ENCODE measurements at places on chromosomes 1 and 21.

DNA sequence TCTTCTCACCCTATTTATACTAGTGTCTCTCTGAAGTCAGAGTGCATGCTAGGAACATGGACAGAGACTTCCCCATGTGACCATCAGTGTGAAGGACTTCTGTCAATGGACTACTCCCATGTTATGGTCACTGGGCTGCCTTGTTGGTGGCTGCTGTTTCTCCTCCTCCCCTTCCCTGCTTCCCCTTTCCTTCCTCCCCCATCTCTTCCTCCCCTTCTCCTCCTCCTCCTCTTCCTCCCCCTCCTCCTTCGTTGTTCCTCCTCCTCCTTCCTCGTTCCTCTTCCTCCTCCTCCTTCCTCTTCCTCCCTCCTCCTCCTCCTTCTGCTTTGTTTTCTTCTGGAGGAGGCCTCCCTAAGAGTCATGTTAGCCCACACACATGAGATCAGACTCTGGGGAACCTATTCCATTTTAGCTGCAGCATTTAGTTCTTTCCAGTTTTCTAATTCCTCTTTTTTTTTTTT, 35.8 kb downstream of the IER5 start:
- DNase-seq = peak; percentile 81

- DNase-seq = peak; percentile 50
Measured at GRCh38 chr1:241531195-241532161, 700 bp upstream of the KMO start.

- DNase-seq = no peak
Measured at GRCh38 chr1:116335850-116336624, 37.0 kb upstream of the ATP1A1 start.

- DNase-seq = peak; percentile 96
Measured at GRCh38 chr1:205121660-205122488, at the start of gene RBBP5. Gene RBBP5 (minus strand): TSS chr1:205121978. CDS start chr1:205121873, 105 bp downstream.

GRCh38 chr1:28893403-28894102, 20.8 kb upstream of the EPB41 start:
- peak; percentile 9 for DNase-seq

- DNase-seq = no peak
Measured at GRCh38 chr21:33511639-33512038, 20.1 kb upstream of the DNAJC28 start.

DNA sequence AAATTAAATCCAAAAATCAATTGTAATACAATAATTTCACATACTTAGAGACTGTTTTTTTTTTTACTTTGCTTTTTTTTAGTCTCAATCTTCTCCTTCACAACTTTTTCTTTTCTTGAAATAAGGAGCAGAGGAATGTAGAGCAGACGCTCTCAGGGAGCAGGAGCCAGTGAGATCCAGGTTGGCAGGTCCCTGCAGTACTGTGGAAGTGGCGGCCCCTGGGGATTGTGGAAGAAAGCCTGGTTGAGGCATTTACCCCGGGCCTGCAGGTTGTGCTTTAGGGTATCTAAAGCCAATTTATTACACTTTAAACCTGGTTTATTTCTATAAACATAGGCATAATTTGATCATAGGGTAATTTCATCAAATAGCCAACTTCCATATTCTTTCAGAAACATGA, 748 bp upstream of the OR2AJ1 start:
- no peak for DNase-seq

DNA sequence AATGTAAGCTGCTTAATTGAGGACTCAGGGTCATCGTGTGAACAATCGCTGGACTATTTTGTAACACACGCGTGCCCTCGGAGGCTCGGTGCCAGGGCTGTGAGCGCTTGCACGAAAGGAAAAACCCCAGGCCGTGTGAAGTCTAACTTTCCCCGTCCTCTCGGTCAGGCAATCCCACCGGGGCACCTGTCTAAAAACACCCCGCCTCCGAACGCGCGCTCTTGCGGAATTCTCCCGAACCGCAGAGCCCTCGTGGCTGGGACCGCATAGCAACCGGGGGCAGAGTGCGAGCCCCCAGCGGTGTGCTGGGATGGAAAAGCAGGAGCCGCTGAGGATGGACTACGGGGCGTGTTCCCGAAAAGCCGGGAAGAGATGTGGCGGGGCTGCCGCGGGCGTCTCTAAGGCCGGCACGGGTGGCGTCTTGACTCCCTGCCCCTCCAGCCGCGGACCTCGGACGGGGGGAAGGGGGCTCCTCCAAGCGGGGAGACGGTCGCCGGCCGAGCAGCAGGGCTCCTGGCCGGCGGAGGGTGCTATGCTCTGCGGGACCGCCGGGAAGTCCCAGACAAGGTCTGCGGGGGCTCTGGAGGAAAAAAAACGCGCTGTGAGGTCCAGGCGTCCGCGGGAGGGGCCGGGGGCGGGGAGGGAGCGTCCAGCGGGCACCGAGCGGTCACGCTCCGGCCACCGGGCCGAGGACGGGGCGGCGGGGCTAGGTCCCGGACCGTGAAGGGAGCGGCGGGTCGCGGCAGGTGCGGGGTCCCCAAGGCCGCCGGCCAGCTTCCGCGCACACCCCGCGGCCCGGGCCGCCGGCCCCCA, 936 bp downstream of the ZBTB21 start:
- peak; percentile 77 for DNase-seq

DNA sequence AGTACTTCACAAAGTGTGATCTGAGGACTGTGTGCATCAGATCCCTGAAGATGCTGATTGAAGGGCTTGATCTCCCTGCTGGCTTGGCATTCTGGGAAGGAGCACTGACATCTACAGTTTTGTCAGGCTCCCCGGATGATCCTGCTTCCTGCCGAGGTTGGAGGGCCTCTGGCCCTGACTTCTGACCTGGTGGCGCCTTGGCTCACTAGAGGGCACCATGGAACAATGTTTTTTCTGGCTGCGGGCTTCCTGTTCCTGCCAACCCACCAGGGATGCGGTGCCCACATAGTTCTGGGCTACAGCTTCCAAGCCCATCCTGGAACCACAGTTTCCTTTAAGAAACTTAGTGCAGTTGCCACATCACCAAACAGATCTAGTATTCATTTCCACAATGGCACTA, 38.8 kb upstream of the RASAL2 start:
- DNase-seq = peak; percentile 89

GRCh38 chr1:202664083-202664482, 46.2 kb downstream of the SYT2 start:
- DNase-seq = no peak

- DNase-seq = no peak
Measured at GRCh38 chr1:50934838-50935237, 25.2 kb downstream of the FAF1 start.

GRCh38 chr21:31161157-31161556, 122.9 kb upstream of the KRTAP19-8 start:
- DNase-seq = no peak

- DNase-seq = no peak
Measured at GRCh38 chr1:92754000-92754718, 30.7 kb downstream of the EVI5 start.

DNA sequence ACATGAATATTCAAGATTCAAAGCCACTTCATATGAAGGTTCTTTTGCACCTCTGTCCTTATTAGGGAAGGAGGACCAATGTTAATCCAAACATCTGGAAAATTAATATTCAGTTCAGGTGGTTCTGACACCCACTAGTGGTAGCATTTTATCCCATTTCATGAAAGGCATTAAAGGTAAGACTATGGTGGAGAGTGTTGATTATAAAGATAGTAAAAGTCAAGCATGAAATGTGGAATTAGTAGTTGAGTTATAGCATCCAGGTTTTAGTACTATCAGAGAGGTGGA, 17.5 kb upstream of the YTHDF2 start:
- no peak for DNase-seq

- no peak for DNase-seq
Measured at GRCh38 chr1:91173346-91173890, 151.6 kb upstream of the ZNF644 start.

DNA sequence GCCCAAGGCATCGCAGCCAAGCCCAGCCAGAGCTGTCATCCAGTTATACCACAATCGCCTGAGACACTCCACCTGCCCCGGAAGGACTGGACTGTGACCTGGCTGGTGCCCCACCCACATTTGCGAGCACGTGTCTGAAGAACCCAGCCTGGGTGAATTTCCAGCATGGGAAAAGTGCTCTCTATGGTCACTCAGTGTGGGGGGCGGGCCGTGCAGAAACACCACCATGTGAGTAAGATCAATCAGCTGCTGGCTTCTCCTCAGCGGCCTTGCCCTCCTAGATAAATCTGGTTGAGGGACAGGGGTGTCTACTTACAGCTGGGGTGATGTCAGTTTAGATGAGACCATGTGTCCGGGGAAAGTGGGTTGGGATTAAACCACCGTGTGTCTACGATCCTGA, 44.8 kb downstream of the URB1 start:
- DNase-seq = no peak

DNA sequence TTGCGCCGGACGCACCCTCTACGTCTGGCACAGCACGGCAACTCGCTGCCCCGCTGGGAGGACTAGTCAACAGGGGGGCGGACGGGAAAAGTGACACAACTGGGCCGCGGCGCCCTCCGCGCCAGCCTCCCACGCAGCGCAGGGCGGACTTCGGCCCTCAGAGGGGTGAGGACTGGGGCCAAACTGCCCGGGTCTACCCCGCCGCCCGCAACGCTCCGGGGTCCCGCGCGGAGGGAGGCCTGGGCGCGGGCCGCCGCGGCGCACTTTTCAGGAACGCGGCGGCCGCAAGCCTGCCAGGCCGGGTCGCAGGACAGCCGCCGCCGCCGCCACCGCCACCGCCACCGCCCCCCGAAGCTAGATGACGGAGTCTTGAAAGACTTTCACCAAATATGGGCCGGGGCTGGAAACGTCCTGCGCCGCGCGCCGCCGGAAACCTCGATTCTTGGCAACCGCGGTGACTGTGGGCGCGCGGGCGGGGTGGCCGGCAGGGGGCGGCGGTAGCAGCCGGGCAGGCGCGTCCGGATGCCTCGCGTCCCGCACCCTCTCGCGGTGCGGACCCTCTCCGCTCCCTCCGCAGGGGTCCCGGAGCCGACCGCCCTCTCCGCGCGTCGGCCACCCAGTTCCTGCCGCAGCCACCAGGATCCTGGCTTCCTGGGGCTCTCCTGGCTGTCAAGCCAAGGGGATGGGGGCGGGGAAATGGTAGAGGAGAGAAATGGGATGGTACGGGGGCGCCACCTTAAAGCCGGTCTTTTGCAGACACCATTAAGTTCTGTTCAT, 3.7 kb upstream of the CCN1 start:
- DNase-seq = peak; percentile 52

- DNase-seq = no peak
Measured at GRCh38 chr1:192763243-192763642, 45.6 kb upstream of the RGS2 start.

- no peak for DNase-seq
Measured at GRCh38 chr1:208040821-208041297, 129.9 kb upstream of the CD34 start.

GRCh38 chr1:44848456-44849181, 5.6 kb upstream of the PTCH2 start:
- no peak for DNase-seq

DNA sequence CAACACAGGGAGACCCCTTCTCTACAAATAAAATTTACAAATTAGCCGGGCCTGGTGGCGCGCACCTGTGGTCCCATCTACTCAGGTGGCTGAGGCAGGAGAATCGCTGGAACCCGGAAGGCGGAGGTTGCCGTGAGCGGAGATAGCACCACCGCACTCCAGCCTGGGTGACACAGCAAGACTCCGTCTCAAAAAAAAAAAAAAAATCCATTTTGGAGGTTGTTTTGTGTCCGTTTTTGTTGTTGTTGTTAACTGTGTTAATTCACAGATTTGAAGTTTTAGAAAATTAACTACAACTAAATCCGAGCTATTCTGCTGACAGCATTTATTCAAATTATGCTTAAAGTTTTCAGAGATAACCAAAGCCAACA, 618 bp downstream of the CLCC1 start:
- peak; percentile 13 for DNase-seq

- no peak for DNase-seq
Measured at GRCh38 chr1:64631346-64632034, 113.4 kb upstream of the RAVER2 start.

GRCh38 chr21:44854391-44854663, 19.2 kb downstream of the PTTG1IP start:
- DNase-seq = no peak

- no peak for DNase-seq
Measured at GRCh38 chr1:29639156-29639736, 402.9 kb downstream of the PTPRU start.

DNA sequence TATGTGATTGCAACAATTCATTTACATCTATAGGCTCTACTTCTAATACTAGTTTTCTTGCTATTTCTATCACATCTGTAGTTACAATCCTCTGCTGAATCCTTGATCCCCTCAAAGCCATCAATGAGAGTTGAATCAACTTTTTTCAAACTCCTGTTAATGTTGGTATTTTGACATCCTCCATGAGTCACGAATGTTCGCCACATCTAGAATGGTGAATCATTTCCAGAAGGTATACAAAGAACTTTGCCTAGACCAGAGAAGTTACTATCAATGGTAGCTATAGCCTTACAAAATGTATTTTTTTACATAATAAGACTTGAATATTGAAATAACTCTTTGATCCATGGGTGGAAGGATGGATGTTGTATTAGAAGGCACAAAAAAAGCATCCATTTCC, 110.0 kb downstream of the AMY1C start:
- DNase-seq = no peak

GRCh38 chr1:186178426-186179043, 196.5 kb downstream of the TPR start:
- no peak for DNase-seq

DNA sequence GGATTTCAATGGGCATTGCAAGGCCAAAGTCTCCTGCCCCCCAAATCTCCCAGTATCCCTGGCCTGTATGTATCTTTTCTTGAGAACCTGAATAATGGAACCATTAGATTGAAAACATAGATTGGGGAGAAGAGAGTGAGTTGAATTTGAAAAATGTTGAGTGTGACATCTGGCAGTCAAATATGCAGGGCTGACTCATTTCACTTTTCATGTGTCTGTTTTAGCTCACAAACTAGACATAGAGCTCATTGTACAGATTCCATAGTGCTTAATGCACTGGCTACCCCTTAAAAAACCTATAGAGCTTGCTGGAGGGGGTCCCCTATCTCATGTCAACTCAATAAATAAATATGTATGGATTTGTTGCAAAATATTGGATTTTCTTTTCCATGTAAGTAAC, 30.8 kb downstream of the DDR2 start:
- DNase-seq = no peak

All from suppressor macrophage (primary cell).